Fibroblast of skin of right quadriceps (primary cell): ENCODE measurements at places on chromosomes 12 and 14.

DNA sequence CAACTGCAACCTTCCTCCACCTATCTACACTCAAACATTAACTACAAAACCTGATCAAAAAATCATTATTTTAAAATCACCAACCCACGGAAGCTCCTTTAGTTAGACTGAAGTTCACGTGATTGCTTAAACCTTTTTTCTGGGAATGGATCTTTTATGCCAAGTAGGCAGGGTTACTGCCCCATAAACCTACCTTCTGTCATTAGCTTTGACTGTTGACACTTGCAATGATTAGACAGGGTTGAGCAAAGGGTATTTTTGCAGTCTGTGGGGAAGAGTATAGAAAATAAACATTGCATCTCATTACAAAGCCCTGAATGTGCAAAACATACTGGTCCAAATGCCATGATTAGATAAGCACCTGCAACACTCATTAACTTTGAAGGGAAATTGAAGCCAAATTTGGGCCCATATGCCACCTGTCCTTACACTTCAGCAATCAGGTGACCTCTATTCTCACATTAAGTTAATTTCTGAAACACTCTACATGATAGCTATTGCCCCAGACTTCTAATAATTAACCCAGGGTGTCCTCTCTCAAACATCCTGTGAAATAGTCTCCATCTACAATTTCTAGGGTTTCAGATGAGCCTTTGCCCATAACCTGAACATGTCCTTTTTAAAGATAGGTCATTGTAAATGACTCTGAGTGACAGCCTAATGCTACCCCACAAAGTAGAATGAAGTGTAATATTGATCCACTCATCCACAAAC lies 156.0 kb upstream of the PLEKHG7 start:
- no peak for DNase-seq

GRCh38 chr14:103820908-103821307 lies 26.5 kb downstream of the PPP1R13B start:
- DNase-seq, result no peak

GRCh38 chr14:68569970-68570409 lies 222.9 kb downstream of the ZFP36L1 start:
- DNase-seq, result no peak

- no peak for DNase-seq
Measured at GRCh38 chr12:22399464-22400180, 65.1 kb upstream of the ST8SIA1 start.

DNA sequence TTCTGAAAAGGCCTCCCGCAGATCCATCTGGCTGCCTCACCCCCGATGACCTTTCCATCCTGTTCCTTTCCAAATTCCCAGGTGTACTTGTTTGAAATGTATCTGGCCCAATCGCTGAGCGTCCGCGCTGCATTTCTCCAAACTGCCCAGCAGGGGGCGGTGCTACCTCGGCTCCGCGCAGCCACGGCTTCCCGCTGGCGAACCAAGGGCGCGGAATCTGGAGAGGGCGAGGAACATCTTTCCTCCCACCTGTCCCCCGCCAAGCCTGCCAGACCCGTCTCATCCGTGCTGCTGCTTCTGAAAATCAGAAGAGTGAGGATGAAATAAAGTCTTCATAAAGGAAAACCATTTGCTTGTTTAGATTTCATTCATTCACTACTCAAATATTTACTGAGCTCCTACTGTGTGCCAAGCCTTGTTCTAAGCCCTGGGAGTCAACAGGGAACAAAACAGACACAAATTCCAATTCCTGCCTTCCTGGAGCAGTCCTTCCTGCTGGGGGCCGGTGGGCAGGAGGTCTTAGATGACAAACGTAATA lies 16.8 kb upstream of the MYL2 start:
- peak; percentile 20 for DNase-seq

DNA sequence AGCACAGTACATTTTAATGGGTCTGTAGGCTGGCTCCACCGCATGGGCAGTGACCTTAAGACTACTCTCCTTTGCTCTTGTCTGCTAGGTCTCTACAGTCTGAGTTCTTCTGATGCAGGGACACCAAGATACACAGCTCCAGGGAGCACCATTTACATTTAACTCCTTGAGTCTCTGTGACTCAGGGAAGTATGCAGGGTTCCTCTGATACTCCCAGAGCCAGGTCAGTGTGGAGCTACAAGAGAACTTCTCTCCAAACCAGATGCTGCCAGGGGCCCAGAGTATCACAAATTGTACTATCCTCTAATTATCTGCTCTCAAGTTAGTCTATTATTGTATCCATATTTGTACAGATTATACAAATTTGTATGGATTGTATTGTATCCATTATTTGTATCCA lies 15.2 kb downstream of the ZFP36L1 start:
- DNase-seq, result no peak

DNA sequence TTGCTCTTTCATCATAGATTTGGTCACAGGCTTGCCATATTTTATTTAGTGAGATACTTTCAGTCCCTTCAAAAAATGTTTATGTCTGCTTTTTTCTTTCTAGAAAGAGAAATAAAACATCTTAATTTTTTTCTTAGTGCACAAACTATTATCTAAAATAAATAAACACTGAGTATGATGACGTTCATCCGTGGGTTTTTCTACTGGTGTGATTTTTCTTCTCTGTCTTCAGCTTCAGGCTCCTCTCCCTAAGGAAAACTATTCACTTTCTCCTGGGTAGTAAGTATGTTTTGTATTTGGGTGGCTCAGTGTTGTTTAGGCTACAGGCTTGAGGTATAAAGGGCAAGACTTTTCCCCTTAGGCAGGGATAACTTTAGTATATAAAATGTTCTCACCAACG lies 154.7 kb downstream of the DACT1 start:
- no peak for DNase-seq

DNA sequence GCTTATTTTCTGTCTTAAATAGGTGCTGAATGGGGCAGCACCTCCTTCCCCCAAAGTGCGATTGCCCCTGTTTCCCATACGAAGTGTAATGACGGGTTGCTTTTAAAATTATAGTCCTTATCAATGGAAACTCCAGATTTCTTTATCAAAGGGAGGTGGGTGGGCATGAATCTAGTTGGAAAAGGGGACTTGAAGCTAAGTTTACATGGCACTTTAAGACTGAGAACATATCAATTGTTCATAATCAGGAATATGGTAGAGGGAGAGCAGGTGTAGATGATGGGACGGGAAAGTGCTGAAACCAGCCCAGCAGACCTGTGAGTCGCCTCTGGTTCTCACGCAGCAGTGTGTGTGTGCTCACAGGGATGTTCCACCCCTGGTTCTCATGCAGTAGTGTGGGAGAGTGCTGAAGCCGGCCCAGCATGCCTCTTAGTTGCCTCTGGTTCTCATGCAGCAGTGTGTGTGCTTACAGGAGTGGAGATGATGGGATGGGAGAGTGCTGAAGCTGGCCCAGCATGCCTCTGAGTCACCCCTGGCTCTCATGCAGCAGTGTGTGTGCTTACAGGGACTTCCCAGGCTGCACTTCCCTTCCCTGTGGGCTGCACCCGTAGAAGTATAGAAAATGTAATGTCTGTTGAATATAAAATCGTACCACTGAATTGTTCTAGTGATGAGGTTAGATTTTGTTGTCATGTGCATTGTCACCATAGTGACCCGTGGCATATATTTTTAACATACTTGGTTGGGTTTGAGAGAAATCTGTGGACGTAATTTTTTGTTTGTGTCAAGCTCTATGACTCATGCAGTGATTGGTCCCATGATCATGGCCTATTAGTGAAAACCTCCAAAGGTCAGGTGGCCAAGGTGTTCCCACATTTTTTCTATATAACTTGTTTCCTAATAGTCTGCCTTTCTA lies 51.6 kb downstream of the GPATCH2L start:
- peak; percentile 76 for DNase-seq

DNA sequence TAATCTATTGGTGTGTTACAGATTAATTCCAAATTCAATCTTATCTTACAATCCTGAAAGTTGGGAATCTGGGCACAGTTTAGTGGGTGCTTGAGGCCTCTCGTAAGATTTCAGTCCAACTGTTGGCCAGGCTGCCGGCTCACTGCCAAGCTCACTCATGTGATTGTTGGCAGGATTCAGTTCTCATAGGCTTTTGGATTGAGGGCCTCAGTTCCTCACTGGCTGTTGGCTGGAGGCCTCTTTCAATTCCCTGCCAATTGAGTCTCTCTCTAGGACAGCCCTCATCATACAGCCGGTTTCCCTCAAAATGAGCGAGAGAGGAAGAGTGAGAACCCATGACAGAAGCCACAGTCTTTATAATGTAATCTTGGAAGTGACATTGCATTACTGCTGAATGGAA lies 123.5 kb upstream of the FBXO33 start:
- DNase-seq, result no peak

DNA sequence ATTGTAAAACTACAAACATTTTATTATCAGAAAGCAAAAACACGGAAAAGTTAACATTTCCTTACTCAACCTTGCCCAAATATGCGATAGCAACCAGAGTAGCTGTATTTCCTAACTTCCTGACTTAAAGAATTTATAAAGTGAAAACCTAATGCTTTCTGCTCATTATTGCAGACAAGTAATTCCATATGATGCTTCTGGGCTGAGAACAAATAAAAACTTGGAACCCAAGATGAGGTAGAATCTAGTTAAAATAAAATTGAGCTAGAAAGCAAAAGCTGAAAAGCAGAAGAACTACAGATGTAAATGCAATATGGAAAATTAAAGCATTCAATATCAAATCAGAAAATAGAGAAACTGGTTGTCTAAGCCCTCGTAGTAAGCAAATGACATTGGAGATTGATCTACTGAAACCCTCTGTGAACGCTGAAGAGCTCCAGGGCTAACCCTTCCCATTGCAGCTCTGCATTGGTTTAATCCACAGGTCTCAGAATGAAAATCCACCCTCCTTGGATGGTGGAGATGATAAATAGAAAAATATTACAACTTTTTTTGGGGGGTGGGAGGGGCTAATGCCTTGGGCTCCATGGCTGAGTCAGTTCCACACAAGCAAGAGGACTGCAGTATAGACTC lies 40.7 kb downstream of the CORO1C start:
- peak; percentile 47 for DNase-seq

- peak; percentile 12 for DNase-seq
Measured at GRCh38 chr12:28683366-28683765, 465.7 kb upstream of the FAR2 start.

- DNase-seq, result no peak
Measured at GRCh38 chr12:131929581-131930456, 743 bp downstream of the PUS1 start.

DNA sequence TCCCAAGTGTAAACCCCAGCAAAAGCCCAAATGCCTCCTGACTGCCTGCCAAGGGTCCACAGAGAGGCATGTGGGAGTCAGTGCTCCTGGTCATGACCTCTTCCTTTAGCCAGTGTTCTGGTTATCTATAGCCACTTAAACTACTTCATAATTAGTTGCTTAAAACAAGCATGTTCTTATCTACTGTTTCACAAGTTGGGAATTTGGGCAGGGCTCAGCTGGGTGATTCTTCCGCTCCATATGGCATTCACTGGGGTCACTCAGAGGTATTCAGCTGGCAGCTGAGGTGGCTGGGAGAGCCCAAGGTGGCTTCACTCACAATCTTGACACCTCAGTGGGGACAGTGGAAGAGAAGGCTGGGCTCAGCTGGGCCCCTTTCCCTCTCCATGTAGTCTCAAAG lies 184.0 kb upstream of the RGS6 start:
- DNase-seq, result no peak

DNA sequence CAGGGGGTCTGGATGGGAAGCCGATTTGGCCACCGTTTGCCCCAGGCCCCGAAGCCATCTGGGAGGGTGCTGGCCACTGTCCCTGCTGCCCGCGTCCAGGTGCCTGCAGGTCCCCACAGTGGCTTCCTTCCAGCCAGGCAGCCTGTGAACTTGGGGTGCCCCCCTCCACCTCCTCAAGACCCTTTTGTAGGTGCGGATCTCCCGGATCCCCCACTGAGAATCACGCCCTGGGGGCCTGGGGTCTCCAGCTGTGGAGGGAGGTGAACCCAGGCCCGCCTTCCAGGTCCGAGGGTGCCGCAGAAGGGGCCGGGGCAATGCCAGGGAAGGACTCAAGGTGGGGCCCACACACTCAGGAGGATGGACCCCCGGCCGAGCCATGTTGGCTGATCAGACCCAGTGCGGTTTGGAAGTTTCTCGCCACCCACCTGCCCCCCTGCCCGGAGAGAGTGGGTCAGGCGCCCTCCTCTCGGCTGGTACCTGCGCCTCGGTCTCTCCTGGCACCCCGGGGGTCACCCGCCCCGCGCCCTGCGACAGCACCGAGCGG lies 1.7 kb downstream of the MMP17 start:
- DNase-seq, result no peak

- DNase-seq, result no peak
Measured at GRCh38 chr14:103676881-103677675, 38.2 kb downstream of the XRCC3 start.

GRCh38 chr12:55172686-55173085 lies 46.5 kb downstream of the OR9K2 start:
- DNase-seq, result no peak

DNA sequence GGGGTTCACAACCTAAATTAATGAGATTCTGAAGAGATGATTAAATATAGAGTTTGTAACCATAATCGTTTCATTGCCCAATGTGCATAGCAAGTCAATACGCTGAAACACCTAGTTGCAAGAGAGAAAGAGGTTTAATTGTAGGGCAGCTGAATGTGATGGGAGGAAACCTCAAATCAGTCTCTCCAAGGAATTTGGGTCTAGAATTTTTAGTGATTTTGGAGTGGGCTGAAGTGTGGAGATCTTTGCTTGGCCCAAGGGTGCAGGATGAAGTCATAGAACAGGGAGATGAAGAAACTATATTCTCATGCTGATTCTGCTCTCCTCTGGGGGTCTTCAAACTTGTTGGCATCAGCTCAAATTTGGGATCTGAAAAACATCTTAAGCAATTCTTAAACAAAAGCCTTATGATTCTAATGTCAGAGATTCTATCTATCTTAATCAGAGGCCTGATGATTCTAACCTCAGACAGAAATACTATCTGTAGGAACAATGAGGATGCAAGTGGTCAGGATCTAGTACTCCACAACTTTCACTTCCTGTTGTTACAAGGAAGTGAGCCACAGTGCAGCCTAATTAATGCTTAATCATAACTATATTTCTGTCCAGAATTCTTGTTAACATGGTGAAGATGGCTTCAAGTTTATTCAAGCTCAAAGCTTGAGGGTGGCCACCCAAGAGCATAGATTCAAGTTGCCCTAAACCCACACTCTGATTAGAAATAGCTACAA lies 80.2 kb upstream of the FUT8 start:
- peak; percentile 49 for DNase-seq

DNA sequence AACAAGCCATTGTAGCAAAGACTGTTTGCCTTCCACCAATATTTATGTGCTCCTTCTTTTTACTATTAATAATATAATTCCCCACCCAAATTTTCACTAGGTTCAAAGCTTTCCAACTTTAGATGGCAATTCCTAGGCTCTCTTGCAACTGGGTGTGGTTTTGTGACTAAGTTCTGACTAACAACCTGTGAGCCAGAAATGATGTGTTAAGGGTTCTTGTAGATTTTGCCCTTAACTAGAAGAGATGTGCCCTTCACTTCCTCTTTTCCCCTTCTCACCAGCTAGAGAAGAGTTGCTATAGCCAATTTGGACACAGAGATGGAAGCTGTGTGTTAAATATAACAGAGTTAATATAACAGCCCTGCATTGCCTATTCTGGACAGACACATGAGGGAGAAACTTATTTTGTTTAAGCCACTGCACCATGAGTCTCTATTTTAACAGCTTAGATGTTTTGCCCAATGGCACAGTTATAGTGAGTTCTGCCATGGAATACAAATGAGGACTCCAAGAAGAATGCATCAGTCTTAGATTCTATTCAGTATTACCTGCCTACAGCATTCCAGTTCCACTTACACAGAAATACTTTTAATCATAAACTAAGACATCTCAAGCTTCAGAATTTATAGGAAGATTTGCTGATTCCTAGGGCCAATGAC lies 216.2 kb downstream of the DUSP6 start:
- peak; percentile 44 for DNase-seq
